MG63 (cell line): ENCODE measurements at places on chromosomes 4 and X. TPM values are rescaled to one million over a fixed set of nuclear protein-coding genes. Genes with fewer than 3 reads are reported as not detected.

Gene AKAP4
- not detected in 2 replicates for total RNA-seq

Gene CUL4B
- total RNA-seq, result 19.0 and 22.3 TPM in 2 replicates

Gene FAM9A
- not detected in 2 replicates for total RNA-seq

Gene DRP2
- total RNA-seq, result not detected in 2 replicates

Gene POLN
- total RNA-seq, result not detected in 2 replicates
